ENCODE measurements at places on chromosomes 1 and 21.

DNA sequence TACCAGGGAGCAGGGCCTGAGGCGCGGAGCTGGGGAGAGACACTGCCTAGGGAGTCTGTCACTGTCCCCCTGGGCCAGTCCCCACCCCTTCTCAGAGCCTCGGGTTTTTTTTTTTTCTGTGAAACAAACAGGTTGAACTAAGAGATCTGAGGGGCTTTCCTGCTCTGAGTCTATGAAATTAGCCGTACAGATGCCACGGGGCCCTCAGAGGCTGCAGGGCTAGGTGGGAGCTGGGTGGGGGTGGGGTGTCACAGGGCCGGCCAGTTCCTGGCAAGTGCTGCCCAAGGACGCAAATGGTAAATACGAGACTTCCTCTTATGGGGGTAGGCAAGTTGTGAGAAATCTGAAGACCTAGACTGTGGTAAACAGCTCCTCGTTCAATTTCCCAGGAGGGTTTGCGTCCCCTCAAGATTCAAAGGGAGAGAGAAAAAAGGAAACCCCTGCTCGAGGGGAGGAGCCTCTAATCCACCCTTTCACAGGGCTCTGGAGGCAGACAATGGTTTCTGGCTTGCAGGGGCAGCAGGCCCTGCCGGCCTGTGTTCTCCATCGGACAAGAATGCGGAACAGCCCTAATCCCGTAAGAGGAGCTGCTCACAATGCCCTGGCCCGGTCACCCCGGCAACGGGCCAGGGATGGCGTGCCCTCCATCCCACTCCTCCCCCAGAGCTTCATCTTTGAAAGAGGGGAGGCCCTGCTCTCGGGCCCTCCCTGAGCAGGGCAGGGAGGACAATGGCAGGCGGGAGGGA lies 7.8 kb downstream of the NUAK2 start:
- H3K27me3 ChIP-seq, result no peaks in the 10 kb centered on the region
- H3K4me1 ChIP-seq, result peaks cover 75% of the 10 kb centered on the region
- peak overlapping the region; percentile 55 for H3K4me3 ChIP-seq

DNA sequence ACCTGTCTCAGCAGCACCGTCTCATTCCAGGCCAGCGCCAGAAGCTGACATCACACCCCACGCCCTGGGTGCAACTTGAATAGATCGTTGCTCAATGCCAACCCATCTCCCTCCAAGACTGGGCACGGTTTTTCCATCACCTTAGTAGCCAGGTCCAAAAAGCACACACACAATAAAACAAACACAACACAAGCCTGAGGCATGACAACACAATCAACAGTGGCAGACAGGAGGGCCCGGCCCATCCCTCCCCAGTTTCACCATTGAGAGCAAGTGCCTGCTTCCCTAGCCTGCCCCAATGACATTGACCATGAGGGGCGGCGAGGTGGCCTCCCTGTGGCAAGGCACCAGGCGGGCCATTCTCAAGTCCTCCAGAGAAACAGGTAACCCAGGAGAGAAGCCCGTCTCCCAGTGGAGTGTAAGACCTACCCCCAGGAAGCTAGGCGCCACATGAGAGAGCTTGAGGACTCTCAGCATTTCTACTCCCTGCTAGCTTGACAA lies 2.7 kb downstream of the IFFO2 start:
- peaks cover 16% of the 10 kb centered on the region for H3K27me3 ChIP-seq
- H3K4me3 ChIP-seq, result no peak overlapping the region
- DNase-seq, result no peak
- H3K36me3 ChIP-seq, result no peaks in the 10 kb centered on the region
- H3K4me1 ChIP-seq, result peaks cover 37% of the 10 kb centered on the region

GRCh38 chr1:87592156-87592555 lies 263.5 kb downstream of the LMO4 start:
- H3K4me1 ChIP-seq, result peaks cover 68% of the 10 kb centered on the region
- H3K4me3 ChIP-seq, result no peak overlapping the region
- H3K27ac ChIP-seq, result peak overlapping the region; percentile 52
- no peaks in the 10 kb centered on the region for H3K27me3 ChIP-seq
- H3K36me3 ChIP-seq, result no peaks in the 10 kb centered on the region

DNA sequence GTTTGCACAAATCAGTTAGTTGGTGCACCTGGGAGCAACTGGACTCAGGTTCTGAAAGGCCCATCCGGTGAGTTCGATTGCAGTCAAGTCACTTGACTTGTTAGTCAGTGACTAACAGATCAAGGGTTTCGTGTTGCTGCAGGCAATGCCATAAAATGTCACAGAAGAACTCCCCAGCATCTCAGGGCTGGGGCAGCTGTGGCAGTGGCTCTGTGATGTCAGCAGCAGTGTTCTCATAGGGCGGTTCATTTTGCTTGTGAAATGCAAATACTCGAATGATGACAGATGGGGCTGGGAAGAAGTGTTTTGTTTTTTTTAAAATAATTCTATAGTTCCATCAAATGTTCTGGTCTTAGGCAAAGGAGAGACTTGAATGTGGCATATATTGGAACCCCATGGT lies 287.8 kb downstream of the LMX1A start:
- H3K4me3 ChIP-seq, result no peak overlapping the region
- H3K27ac ChIP-seq, result no peak overlapping the region
- no peaks in the 10 kb centered on the region for H3K36me3 ChIP-seq
- no peaks in the 10 kb centered on the region for H3K27me3 ChIP-seq
- DNase-seq, result no peak

DNA sequence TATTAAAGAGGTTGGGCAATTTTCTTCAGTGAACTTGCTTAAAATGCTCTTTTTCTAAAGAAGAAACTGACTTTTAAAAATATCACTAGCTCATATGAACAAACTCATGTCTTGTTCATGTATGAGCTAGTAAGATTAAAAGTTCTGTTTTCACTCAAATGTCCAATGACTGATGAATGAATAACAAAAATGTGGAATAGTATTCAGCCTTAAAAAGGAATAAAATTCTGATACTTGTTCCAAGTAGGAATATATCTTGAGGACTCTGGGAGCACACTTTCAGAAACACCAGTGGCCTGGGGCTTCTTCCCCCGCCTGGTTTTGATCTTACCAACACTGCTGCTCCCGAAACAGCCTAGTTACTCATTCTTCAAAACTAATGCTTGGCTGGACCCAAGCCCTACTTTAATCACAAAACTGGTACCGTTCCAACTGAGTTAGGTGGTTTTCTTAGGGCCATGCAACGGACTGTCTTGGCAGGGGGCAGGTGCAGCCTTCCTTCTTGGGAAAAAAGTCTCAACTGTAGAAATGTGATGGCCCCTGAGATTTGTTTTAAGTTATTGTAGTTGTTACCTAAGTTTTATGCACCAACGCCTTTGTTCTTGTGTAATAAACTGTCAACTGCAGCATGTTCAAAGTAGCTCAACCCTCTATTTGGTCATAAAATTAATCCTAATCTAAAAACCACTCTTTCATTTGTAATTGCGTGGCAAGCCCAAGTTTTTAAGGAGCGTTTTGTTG lies 116.0 kb downstream of the ETS2 start:
- H3K4me1 ChIP-seq, result no peaks in the 10 kb centered on the region
- DNase-seq, result no peak

DNA sequence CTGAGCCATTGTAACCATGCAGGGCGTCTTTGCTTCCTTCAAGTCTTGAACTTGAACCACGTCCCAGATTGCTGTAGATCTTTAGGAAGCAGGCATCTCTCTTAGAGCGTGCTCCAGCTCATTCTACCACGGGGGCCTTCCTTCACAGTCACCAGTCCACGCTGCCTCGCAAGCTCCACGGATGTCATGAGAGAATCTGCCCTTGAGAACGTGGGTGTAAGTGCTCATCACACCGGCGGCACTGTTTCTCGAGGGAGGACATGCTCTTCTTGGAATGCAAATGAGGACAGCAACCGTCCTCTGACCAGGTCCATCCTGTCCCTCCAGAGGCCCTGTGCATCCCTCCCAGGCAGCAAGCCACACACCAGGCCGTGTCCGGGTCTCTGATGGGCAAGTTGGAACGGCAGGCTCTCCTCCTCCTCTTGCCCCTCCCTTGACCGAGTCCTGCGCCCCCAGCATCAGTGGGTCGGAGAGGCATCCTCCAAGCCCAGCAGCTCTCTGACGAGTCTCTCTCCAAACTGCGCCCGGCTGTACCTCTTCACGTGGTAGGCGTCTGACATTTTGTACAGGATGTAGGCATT lies 103.1 kb downstream of the PGBD5 start:
- no peaks in the 10 kb centered on the region for H3K36me3 ChIP-seq
- DNase-seq, result no peak
- H3K4me3 ChIP-seq, result no peak overlapping the region
- no peaks in the 10 kb centered on the region for H3K27me3 ChIP-seq

GRCh38 chr1:200862713-200863415 lies 9.9 kb upstream of the GPR25 start:
- H3K27ac ChIP-seq, result peak overlapping the region; percentile 42
- H3K4me1 ChIP-seq, result peaks cover 45% of the 10 kb centered on the region
- no peaks in the 10 kb centered on the region for H3K36me3 ChIP-seq
- no peaks in the 10 kb centered on the region for H3K27me3 ChIP-seq
- peak; percentile 29 for DNase-seq
- H3K4me3 ChIP-seq, result no peak overlapping the region

- no peak overlapping the region for H3K4me3 ChIP-seq
- DNase-seq, result peak; percentile 82
- peaks cover 9% of the 10 kb centered on the region for H3K36me3 ChIP-seq
- no peaks in the 10 kb centered on the region for H3K27me3 ChIP-seq
Observed at GRCh38 chr1:40185951-40186864, 25.0 kb downstream of the RLF start.

GRCh38 chr1:92399076-92399475 lies 87.6 kb downstream of the GFI1 start:
- H3K4me3 ChIP-seq, result no peak overlapping the region
- no peaks in the 10 kb centered on the region for H3K27me3 ChIP-seq
- no peak for DNase-seq
- H3K36me3 ChIP-seq, result no peaks in the 10 kb centered on the region
- H3K27ac ChIP-seq, result no peak overlapping the region
- no peaks in the 10 kb centered on the region for H3K4me1 ChIP-seq

GRCh38 chr1:231095595-231095994 lies 55.5 kb upstream of the FAM89A start:
- H3K27me3 ChIP-seq, result no peaks in the 10 kb centered on the region
- no peak for DNase-seq
- H3K4me1 ChIP-seq, result no peaks in the 10 kb centered on the region
- no peak overlapping the region for H3K27ac ChIP-seq
- H3K4me3 ChIP-seq, result no peak overlapping the region

DNA sequence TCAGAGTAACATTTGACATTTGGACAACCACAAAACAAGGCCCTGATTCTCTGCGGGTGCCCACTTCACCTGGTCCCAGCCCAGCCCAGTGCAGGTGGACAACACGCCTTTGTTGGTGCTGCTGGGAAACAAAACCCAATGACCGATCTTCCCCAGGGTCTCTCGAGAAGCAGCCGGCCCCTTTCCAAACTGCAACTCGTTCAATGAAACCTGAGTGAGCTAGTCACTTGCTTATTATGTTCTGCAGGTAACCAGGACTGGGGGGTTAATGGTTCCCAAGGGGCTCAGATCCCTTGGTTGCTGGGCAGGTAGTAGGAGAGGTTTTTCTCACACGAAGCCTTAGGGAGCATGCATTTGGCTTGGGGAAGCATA lies 42.9 kb downstream of the ABCG1 start:
- DNase-seq, result no peak
- H3K27ac ChIP-seq, result no peak overlapping the region
- H3K4me1 ChIP-seq, result no peaks in the 10 kb centered on the region
- no peaks in the 10 kb centered on the region for H3K36me3 ChIP-seq
- peaks cover 72% of the 10 kb centered on the region for H3K27me3 ChIP-seq

GRCh38 chr1:12380326-12381249 lies 150.8 kb downstream of the VPS13D start:
- peaks cover under 1% of the 10 kb centered on the region for H3K36me3 ChIP-seq
- DNase-seq, result no peak
- H3K4me3 ChIP-seq, result no peak overlapping the region
- no peaks in the 10 kb centered on the region for H3K4me1 ChIP-seq
- H3K27ac ChIP-seq, result no peak overlapping the region

- no peaks in the 10 kb centered on the region for H3K27me3 ChIP-seq
- H3K27ac ChIP-seq, result no peak overlapping the region
- no peaks in the 10 kb centered on the region for H3K4me1 ChIP-seq
- DNase-seq, result no peak
Observed at GRCh38 chr1:212513586-212513985, 80.9 kb downstream of the NENF start.

- no peak overlapping the region for H3K27ac ChIP-seq
- H3K4me3 ChIP-seq, result no peak overlapping the region
- peaks cover 95% of the 10 kb centered on the region for H3K27me3 ChIP-seq
- H3K36me3 ChIP-seq, result no peaks in the 10 kb centered on the region
- DNase-seq, result no peak
Observed at GRCh38 chr1:914891-915280, 8.8 kb upstream of the SAMD11 start.

DNA sequence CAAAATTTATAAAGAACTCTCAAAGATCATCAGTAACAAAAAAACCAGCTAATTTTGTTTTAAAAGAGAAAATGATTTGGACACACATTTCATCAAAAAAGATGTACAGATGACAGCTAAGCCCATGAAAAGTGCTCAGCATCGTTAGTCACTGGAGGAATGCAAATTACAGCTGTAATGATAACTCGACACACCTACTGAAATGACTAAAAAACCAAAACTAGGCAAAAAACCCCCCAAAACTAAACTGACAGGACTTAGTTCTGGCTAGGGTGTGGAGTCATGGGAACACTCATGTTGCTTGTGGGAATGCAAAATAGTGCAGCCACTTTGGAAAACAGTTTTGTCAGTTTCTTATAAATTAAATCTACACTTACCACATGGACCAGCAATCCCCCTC lies 59.5 kb downstream of the CNIH3 start:
- H3K4me3 ChIP-seq, result no peak overlapping the region
- no peaks in the 10 kb centered on the region for H3K36me3 ChIP-seq
- H3K27ac ChIP-seq, result no peak overlapping the region
- H3K27me3 ChIP-seq, result no peaks in the 10 kb centered on the region

DNA sequence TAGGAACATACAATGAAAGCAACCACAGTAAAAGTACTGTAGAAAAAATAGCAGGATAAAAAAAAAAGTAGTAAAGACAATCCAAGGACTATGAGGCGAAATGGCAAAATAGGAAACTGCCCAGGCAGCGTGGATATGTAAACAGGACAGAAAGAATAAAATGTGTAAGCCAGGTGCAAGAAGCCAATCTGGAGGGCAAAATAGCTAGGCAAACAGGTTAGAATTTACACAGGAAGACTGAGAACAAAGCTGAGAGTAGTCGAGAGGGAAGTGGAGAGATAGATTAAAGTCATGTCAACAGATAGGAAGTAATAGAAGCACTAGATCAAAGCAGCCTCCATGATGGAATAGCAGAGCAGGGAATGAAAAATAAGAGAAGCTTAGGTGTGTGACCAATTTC lies 124.2 kb upstream of the B3GALT2 start:
- H3K27ac ChIP-seq, result no peak overlapping the region
- DNase-seq, result no peak

- H3K27me3 ChIP-seq, result no peaks in the 10 kb centered on the region
- DNase-seq, result peak; percentile 99
- no peaks in the 10 kb centered on the region for H3K36me3 ChIP-seq
- no peak overlapping the region for H3K4me3 ChIP-seq
- peak overlapping the region; percentile 81 for H3K27ac ChIP-seq
Observed at GRCh38 chr1:183956559-183957188, 80.9 kb downstream of the COLGALT2 start.

- H3K4me1 ChIP-seq, result peaks cover 13% of the 10 kb centered on the region
- no peak overlapping the region for H3K27ac ChIP-seq
- H3K36me3 ChIP-seq, result no peaks in the 10 kb centered on the region
- H3K4me3 ChIP-seq, result no peak overlapping the region
- H3K27me3 ChIP-seq, result no peaks in the 10 kb centered on the region
- DNase-seq, result no peak
Observed at GRCh38 chr1:175219774-175220173, 27.2 kb upstream of the KIAA0040 start.
